ENCODE measurements at places on chromosomes 7 and 10. TPM values are rescaled to one million over a fixed set of nuclear protein-coding genes. Genes with fewer than 3 reads are reported as not detected.
A peak's percentile ranks its signal among the peaks of the same experiment; 100 is the strongest.

GRCh38 chr10:4770801-4771553 is 55.0 kb upstream of the AKR1E2 start:
- DNase-seq: no peak
- H3K27me3 ChIP-seq: no peaks in the 10 kb centered on the region
- no peaks in the 10 kb centered on the region for H3K36me3 ChIP-seq
- H3K27ac ChIP-seq: no peak overlapping the region
- peaks cover 3% of the 10 kb centered on the region for H3K4me1 ChIP-seq

- H3K27me3 ChIP-seq: peaks cover 5% of the 10 kb centered on the region
- H3K27ac ChIP-seq: no peak overlapping the region
- H3K36me3 ChIP-seq: peaks cover 8% of the 10 kb centered on the region
- no peaks in the 10 kb centered on the region for H3K4me1 ChIP-seq
These were observed 11.6 kb downstream of the IMPDH1 start for GRCh38 chr7:128398016-128398840.

FFAR4 gene
- 0.13 TPM for total RNA-seq

DNA sequence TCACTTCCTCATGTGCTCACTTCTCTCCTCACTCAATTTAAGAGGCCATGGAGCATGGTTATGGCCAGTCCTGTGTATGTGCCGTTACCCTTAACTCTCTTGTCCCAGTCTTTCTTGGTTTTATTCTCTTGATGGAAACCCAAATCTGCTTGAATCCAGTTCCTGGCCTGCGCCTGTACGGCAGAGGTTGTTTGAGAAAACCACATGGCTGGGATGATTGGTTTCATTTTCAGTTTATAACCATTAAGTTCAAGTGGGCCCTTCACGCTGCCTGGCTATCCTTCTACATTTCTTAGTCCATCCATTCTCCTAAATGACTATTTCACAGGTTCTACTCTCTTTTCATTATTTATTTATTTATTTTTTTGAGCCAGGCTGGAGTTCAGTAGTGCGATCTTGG is 1.6 kb upstream of the ZNF239 start:
- H3K4me3 ChIP-seq: no peak overlapping the region
- peaks cover 37% of the 10 kb centered on the region for H3K27me3 ChIP-seq
- H3K4me1 ChIP-seq: peaks cover 14% of the 10 kb centered on the region
- no peak overlapping the region for H3K27ac ChIP-seq
- H3K36me3 ChIP-seq: no peaks in the 10 kb centered on the region
- no peak for DNase-seq

AZGP1 gene
- not detected for total RNA-seq

DNA sequence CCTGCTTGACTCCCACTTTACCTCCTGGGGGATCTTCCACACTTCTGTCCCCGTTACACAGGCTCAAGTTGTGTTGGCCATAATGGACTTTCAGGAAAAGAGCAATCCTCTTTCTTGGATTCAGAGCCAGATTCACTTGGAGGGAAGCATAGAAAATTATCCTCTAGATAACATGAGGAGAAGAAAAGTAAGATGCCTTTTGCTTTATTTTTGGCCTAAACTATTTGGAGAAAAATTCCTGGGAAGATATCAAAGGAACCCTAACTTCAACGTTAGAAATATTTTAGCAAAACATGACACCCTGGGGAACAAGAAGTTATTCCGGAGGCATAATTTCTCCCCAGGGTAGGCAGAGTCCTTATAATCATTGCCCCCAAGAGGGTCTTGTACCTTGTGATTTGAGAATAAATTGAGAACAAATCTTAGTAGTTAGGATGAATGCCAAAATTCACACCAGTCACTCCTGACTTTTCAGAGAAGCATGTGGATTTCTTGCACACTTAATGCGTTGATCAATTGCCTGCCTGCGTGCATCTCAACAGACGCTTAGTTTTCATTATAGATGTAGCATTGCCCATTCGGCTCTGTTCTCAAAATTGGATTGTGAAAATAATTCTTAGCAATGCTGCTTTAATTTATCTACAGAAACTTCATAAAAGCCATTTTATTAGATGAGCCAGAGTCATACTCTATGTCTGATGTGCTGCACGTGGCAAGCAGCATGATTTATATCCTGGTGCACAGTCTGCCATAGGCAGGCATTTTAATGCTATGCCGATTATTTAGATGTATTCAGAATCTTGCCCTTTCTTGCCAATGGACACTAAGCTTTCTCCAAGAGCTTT is 224.4 kb downstream of the C7orf25 start:
- H3K4me1 ChIP-seq: no peaks in the 10 kb centered on the region
- H3K4me3 ChIP-seq: no peak overlapping the region
- peaks cover 45% of the 10 kb centered on the region for H3K27me3 ChIP-seq
- no peak overlapping the region for H3K27ac ChIP-seq
- H3K36me3 ChIP-seq: no peaks in the 10 kb centered on the region
- no peak for DNase-seq

- DNase-seq: no peak
- no peak overlapping the region for H3K27ac ChIP-seq
- peaks cover 1% of the 10 kb centered on the region for H3K4me1 ChIP-seq
- no peak overlapping the region for H3K4me3 ChIP-seq
These were observed 299.4 kb upstream of the VSTM2A start for GRCh38 chr7:54242776-54243175.

MYL7 gene
- 1.5 TPM for total RNA-seq

DNA sequence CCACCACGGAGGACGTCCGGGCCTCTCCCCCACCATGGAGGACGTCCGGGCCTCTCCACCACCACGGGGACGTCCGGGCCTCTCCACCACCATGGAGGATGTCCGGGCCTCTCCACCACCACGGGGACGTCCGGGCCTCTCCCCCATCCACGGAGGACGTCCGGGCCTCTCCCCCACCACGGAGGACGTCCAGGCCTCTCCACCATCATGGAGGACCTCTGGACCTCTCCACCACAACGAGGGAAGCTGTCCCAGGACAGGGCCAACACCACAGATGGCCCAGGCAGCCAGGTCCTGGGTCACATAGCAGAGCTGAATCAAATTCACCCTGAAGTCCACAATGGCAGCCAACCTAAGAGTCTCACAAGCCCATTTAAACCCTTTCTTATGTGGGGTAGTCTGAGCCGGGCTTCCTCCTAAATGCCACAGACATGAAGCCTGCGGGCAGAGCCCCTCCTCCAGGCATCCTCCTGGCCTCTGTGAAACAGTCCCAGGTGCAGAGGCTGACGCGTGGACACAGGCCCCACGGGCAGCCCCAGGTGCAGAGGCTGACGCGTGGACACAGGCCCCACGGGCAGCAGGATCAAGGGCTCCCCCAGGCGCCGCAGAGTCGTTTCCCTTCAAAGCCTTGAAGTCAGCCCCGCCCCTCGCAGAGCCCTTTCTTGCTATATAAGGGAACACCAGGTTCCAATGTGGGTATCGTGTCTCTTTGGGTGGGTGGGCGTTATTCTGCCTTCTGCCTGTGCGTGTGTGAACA is 47.0 kb downstream of the FOXL3 start:
- H3K36me3 ChIP-seq: no peaks in the 10 kb centered on the region
- H3K4me3 ChIP-seq: no peak overlapping the region
- H3K27ac ChIP-seq: no peak overlapping the region
- peaks cover 41% of the 10 kb centered on the region for H3K4me1 ChIP-seq

DNA sequence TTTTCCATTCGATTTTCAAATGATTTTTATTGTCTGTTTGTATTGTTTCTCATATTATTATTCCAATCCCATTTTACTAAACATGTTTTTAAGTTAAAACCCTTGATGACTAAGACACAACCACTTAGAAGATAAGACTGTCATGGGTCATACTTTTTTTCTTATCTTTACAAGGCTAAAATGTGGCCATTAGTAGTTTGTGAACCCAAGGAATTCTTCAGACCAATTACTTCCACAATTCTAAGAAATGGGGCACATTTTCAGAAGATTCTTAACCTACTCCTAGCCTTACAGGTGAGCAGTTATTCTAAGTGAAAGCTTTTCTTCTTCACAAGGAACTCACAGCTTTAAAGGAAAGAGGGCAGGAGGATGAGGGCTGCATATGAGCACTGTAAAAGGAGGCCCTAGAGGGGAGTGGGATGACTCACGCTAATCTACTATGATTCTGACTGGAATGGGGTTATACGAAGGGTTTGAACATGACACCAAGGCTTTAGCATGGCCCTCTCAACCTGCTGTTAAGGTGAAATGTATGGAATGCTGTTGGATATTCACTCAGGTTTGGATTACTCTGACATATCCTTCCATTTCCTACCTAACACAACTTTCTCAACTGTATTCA is 81.0 kb downstream of the SORCS1 start:
- H3K36me3 ChIP-seq: no peaks in the 10 kb centered on the region
- no peaks in the 10 kb centered on the region for H3K27me3 ChIP-seq
- H3K4me1 ChIP-seq: peaks cover 9% of the 10 kb centered on the region
- no peak overlapping the region for H3K27ac ChIP-seq
- H3K4me3 ChIP-seq: no peak overlapping the region

DNA sequence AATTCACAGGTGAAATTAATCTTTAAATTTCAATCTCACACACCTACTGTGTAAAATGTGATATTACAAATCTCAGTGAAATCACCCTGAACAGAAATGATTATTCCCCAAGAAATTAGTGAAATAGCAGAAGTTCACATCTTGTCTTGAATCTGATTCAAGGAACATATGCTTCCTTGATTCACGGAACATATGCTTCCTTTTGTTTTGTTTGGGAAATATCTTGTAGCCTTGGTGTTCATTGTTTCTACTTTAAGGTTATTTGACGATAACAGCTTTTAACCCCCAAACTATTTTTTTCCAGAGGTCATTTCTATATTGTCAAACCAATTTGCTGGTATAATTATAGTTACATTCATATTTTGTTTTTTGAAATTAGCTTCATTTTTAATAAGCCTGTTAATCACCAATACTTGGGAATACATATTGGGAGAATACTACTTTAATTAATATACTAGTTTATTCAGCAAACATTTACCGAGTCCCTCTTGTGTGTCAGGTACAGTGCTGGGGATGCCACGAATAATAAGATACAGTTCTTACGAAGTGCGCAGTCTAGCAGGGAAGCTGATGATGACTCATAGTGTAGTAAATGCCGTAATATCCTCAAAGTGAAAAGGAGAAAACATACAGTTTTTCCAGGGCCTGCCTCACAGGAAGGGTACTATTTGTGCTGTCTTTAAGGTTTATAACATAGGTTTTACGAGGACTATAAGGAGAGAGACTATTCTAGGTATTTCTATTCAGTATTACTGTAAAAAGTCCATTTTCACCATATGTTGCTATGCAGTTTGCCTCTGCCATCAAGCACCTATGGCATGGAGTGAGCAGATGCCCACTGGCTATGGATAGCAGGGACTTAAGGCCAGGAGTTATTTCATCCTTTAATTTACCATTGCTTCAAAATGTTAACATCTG is 32.5 kb downstream of the PRKAR2B start:
- no peak for DNase-seq
- no peak overlapping the region for H3K4me3 ChIP-seq
- no peak overlapping the region for H3K27ac ChIP-seq
- H3K4me1 ChIP-seq: peaks cover 11% of the 10 kb centered on the region

- H3K4me1 ChIP-seq: no peaks in the 10 kb centered on the region
- DNase-seq: no peak
- no peak overlapping the region for H3K27ac ChIP-seq
- H3K4me3 ChIP-seq: no peak overlapping the region
- no peaks in the 10 kb centered on the region for H3K36me3 ChIP-seq
- no peaks in the 10 kb centered on the region for H3K27me3 ChIP-seq
These were observed 130.8 kb downstream of the MDFIC start for GRCh38 chr7:115052706-115053105.

- H3K27me3 ChIP-seq: peaks cover 82% of the 10 kb centered on the region
- peaks cover 6% of the 10 kb centered on the region for H3K4me1 ChIP-seq
- no peak for DNase-seq
- H3K4me3 ChIP-seq: peak overlapping the region; percentile 62
- H3K36me3 ChIP-seq: no peaks in the 10 kb centered on the region
These were observed 811 bp downstream of the RGS10 start for GRCh38 chr10:119541459-119542356.

EPHA1 gene
- total RNA-seq: 56.3 TPM

DNA sequence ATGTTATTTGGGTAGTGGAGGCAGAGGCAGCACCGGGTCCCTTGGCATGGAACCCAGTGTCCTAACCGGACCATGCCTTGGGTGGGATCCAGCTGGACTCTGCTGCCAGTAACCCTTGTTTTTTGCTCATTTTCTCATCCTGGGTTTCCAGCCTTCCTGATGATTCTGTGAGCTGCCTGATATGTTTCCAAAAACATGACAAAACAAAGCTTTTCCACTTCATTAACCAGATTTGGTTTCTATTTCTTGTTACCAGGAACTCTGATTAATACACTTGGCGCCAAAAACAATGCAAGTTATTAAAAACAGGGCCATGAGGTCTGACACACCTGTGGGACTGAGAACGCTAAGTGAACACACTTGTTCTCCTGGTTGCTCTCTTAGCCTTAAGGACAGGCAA is 32.8 kb upstream of the DLG5 start:
- no peak overlapping the region for H3K4me3 ChIP-seq
- peaks cover 8% of the 10 kb centered on the region for H3K4me1 ChIP-seq
- peaks cover 2% of the 10 kb centered on the region for H3K36me3 ChIP-seq
- no peak overlapping the region for H3K27ac ChIP-seq
- no peak for DNase-seq

DNA sequence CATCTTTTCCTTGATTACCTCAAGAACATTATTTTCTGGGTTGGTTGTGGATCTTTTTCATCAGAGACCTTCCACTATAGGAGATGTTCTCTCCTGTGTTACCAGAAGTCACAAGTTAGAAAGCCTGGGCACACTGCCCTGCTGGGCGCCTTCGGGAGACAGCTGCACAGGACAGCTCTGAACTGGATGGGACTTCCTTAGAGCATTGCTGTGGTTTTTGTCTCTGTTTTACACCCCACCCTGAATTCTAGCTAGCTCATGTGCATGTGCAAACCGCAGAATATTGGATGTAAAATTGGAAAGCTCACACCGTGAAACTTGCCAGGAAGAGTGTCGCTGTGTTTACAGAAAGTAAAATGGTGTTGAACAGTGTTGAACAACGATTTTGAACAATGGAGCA is 54.4 kb upstream of the SEC61G start:
- H3K27me3 ChIP-seq: no peaks in the 10 kb centered on the region
- H3K4me1 ChIP-seq: peaks cover 11% of the 10 kb centered on the region
- no peaks in the 10 kb centered on the region for H3K36me3 ChIP-seq
- no peak for DNase-seq
- H3K4me3 ChIP-seq: no peak overlapping the region

DNA sequence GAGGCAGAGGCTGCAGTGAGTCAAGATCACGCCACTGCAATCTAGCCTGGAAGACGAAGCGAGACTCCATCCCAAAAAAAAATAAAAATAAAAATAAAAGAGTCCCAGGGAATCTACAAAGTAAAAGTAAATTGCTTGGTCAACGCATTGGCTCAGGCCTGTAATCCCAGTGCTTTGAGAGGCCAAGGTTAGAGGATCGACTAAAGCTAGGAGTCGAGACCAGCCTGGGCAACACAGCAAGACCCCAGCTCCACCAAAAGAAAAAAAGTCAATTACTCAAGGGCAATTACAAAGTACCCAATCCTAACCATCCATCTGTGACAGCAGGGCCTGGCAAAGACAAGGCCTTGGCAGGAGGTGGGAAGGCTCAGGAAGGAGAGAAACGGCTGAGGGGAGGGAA is 127.6 kb upstream of the CALN1 start:
- H3K4me1 ChIP-seq: peaks cover 4% of the 10 kb centered on the region
- no peaks in the 10 kb centered on the region for H3K36me3 ChIP-seq
- H3K4me3 ChIP-seq: no peak overlapping the region
- no peaks in the 10 kb centered on the region for H3K27me3 ChIP-seq

HOXA10 gene
- not detected for total RNA-seq

GRCh38 chr7:137324796-137325696 is 18.5 kb downstream of the PTN start:
- H3K27me3 ChIP-seq: peaks cover 4% of the 10 kb centered on the region
- DNase-seq: no peak
- H3K4me3 ChIP-seq: no peak overlapping the region
- no peaks in the 10 kb centered on the region for H3K36me3 ChIP-seq
- H3K27ac ChIP-seq: no peak overlapping the region

TMEM229A gene
- not detected for total RNA-seq

GRCh38 chr7:94940241-94940640 is 32.8 kb downstream of the PPP1R9A start:
- peaks cover 19% of the 10 kb centered on the region for H3K4me1 ChIP-seq
- H3K27me3 ChIP-seq: no peaks in the 10 kb centered on the region
- no peak overlapping the region for H3K4me3 ChIP-seq

Measured in progenitor cell of endocrine pancreas (in vitro differentiated cells).